ENCODE measurements at places on chromosomes 12 and 14.

- no peak for DNase-seq
Observed at GRCh38 chr12:20801035-20801434, 9.5 kb upstream of the SLCO1B3 start.

GRCh38 chr14:64639340-64639821 lies 64.8 kb upstream of the PLEKHG3 start:
- DNase-seq = no peak

- DNase-seq = no peak
Observed at GRCh38 chr12:68335462-68335861, 3.3 kb upstream of the MDM1 start.

DNA sequence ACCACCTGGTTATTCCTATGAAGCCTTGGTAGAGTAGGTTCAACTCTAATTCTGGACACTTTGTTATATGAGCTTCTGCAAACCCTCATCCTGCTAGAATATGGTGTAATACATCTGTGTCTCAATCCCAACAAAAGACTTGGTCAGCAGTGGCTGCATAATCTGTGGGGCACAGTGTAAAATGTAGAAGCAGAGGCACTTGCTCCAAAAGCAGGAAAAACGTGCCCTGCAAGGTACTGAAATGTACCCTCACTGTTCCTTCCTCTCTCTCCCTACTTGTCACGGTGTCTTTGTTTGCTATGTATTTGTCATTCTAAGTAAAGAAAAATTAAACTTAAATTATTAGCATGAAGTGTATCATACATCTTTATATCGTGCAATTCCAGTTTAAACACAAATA lies 267.9 kb downstream of the BCL11B start:
- DNase-seq = no peak

- DNase-seq = no peak
Observed at GRCh38 chr12:88764781-88765480, 184.7 kb upstream of the KITLG start.

GRCh38 chr14:55819610-55820304 lies 239.8 kb downstream of the KTN1 start:
- DNase-seq = no peak

- no peak for DNase-seq
Observed at GRCh38 chr14:94582851-94583250, 1.6 kb downstream of the SERPINA5 start.

- no peak for DNase-seq
Observed at GRCh38 chr12:8453021-8453513, 2.7 kb upstream of the CLEC6A start.

DNA sequence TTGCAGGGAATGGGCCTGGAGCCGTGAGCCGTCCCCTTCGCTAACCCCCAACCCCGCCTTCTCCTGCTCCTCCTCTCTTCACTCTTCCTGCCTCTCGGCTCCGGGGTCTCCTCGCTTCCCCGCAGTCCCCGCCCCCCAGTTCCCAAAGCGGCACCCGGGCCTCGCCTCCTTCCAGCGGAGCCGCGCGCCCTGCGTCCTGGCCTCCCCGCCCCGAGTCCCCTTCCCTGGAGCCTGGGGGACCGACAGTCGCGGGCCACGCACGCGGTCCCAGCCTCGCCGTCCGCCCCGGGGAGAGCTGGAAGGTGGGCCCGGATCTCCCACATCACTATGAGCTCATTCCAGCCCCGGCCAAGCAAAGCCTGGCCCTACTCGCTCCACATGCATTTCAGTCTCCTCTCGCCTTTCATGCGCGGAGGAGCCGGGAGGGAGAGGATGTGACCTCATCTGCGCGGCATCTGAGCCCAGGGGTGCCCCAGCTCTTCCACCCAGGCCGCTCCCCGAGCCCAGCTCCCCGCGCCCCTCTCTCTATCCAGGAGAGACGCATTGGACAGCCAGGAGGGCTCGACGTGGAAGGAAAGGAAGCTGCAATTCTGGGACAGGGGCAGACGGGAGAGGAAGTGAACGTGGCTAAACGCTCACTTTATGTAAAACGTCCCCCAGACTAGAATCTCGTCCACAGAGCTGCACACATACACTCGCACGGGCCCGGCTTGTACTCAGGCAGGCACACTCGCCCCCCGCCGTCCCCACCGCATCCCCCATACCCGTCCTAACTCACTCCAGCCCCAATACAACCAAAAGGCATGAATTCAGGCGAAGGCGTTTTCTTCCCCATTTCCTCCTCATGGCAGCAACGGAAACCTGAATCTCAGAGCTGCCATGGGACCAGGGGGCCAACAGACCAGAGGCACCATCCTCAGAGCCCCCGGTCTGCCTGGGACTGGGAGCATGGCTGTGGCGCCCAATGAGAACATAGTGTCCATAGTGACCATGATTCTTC lies 108.7 kb upstream of the CCND2 start:
- DNase-seq = peak; percentile 67

- no peak for DNase-seq
Observed at GRCh38 chr14:102731101-102731870, 46.0 kb upstream of the TRAF3 start.

GRCh38 chr14:54722791-54723432 lies 156.0 kb downstream of the SAMD4A start:
- no peak for DNase-seq

DNA sequence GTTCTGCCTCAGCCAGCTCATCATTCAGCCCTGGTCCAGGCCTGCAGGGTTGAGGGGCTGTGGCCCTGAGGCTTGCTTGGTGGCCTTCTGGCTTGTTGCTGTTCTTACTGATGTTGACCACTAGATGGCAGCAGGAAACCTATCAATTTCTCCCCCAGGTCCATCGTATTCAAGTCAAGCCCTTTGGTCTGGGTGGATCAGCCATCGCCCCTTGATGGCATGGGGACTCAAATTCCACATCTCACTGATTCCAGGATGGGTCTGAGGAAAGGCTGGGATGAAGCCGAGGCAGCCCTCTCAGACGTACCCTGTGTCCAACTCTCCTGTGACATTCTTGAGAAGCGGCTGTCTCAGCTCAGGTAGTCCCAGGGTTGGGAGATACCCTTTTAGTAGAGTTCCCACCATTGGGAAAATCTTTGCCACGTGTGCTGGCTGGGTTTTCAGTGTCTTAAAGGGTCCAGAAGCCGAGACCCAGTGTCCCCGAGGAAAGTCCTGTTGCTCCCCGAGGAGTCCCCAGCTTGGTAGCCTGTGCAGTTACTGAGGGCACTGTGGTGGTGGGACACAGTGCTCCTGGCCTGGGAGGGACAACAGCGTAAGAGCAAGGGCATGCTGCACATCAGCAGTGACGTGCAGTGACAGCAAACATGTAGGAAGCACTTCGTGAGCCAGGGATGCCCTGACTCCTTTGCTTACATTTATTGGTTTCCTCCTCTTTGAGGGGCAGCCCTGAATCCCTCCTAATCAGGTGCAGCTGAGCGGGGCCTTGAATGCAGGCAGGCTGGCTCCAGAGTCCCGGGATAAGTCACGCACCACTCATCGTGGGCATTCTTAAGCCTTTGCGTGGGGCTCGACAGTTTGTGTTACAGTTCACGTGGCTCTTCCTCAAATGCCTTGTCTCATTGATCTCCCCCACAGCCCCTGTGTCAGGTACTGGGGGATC lies 58.6 kb downstream of the TSPAN9 start:
- peak; percentile 15 for DNase-seq

DNA sequence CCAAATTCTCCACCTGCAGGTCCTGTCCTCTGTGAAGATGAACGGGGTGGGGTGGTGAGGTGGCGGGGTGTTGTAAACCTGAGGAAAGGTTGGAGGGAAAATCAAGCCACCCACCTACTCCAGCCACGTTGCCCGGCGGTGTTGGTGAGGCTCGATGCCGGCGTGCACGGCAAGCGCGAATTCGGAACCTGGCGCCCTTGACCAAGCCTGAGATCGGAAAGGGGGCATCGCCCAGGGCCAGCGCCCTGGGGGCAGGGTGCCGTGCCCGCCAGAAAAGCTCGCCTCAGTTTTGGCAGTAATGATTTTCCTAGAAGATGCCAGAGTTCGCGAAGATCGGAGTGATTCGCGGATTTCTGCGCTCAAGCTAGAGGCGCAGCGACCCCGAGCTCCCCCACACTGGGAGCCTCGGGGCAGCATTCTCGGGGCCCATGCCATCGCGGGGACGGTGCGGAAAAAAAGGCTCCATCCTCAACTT lies 817 bp downstream of the STXBP6 start:
- no peak for DNase-seq

- no peak for DNase-seq
Observed at GRCh38 chr12:74620921-74621320, 83.3 kb downstream of the ATXN7L3B start.

- DNase-seq = peak; percentile 86
Observed at GRCh38 chr12:67268335-67268895, 743 bp upstream of the CAND1 start.

- no peak for DNase-seq
Observed at GRCh38 chr14:104084251-104085002, 1.1 kb upstream of the ASPG start.

GRCh38 chr14:104545151-104545941 lies 34.2 kb upstream of the C14orf180 start:
- DNase-seq = no peak

GRCh38 chr14:67666750-67667449 lies 7.5 kb downstream of the VTI1B start:
- peak; percentile 14 for DNase-seq

DNA sequence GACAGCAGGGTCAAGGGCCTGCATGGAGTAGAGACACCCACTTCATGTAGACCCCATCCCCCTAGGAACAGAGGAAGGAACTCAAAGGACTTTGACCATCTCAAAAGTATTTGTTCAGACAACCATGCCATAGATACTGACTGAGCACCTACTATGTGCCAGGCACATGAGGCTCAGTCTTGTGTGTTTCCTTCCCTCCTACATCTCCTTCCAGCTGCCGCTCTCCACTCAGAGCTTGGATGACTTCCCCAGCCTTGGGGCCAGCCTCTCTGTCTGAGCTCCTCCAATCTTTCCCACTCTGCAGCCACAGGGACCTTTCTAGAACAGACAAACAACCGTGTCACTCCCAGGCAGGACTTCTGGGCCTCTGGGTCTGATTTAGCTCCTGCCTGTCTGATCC lies 2.5 kb downstream of the TRPV4 start:
- DNase-seq = no peak

DNA sequence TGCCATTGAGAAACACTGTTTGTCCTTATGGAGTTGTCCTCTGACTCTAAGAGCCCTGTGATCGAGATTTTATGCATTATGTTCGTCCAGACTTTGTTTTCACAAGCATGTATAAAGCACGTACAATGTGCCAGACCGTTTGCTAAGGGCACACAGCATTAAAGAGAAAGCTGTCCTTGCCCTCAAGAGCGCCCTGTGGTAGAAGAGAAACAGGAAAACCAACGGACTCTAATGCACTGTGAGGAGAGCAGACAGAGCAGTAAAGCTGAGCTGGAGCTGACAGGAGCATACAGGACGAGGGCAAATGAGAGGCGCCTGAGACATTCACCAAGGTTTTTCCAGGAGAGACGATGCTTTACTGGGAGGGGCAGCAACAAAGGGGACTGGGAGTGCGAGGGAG lies 66.2 kb upstream of the OVCH1 start:
- DNase-seq = no peak
